Fibroblast of skin of right biceps (primary cell): ENCODE measurements at places on chromosomes 4 and X.

GRCh38 chr4:17763931-17764330 is 17.5 kb downstream of the FAM184B start:
- no peak for DNase-seq

DNA sequence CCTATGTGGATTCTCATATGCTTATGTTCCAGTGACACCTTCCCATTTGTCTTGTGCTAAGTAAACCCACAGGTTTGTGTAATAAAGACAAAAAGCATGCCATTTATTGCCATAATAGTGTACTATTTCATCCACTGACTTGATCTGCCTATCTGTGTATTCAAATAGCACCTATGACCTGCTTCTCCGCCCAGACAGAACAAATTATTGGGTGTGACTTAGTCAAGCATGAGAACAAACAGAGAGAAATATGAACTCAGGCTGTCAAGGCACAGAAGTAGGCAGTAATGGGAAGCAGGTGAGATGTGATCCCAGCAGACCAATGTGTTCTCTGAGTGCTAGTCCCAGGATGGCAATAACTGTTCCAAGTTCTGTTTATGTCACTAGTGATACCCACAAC is 25.4 kb downstream of the ELOVL6 start:
- no peak for DNase-seq

- peak; percentile 68 for DNase-seq
Observed at GRCh38 chr4:48570646-48571220, 80.7 kb downstream of the ZAR1 start.

- DNase-seq, result no peak
Observed at GRCh38 chr4:186792728-186793366, 69.2 kb upstream of the FAT1 start.

- DNase-seq, result no peak
Observed at GRCh38 chr4:100898844-100899243, 381.0 kb upstream of the EMCN start.

DNA sequence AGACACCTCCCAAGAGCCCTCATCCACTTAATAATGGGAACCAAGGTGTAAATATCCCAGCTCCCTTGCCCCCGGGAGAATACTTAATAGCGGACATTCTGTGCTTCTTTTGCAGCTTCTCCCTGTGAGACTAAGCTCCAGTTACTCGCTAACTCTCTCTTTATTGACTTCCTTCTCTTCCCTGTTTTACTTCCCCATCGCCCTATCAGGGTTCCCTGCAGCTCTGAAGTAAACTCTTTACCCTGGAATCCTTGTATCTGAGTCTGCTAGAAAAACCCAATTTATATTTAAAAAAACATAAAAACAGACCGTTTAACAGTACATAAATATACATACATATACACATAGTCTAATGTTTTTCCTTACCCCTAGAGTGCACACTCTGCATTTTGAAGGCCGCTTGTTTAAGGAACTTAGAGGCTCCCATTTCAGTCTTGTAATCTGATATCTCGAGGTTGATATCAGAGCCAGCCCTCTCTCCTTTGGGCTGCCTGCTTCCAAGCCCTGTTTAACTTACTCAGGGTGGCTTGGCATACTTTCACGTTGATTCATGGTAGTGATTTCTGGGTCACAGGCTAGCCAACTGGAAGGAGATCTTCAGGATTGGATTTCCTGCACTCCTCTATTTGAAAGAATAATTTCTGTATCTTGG is 177.4 kb upstream of the SCML1 start:
- peak; percentile 90 for DNase-seq

DNA sequence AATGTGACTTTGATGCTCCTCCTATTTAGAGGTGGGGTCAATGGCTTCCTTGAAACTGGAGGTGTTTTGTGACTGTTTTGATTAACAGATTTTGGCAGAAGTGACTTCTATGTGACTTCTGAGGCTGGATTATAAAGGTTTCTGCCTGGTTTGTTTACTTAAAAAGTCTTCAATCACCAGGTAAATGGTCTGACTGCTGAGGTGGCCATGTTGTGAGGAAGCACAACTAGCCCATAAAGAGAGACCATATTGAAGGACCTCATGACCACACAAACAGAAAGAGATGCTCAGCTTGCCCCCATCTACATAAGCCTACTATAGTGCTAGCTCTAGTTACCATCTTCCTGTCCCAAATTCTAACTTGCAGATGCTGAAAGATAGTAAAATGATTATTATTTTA is 14.3 kb upstream of the LSM6 start:
- DNase-seq, result no peak

DNA sequence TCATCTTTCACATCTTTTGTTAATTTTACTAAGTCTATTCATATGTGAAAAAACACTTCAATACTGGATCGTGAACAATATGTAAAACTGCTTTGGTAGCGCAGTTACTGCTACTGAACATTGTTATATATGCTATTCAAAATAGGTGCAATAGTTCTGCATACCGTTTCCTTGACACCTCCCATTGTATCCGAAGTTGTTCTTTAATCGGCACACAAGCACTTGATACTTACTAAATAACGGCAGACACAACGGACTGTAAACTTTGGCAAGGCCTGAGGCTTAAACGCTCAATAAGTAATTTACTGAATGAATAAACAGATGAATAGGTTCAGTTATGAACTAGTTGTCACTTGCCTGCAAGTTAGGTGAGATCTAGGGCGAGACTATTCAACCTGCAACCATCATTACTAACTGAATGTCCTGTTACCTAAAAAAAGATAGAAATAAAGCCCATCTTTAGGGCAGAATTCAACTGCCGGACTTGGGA is 620 bp downstream of the ANAPC10 start:
- DNase-seq, result no peak

DNA sequence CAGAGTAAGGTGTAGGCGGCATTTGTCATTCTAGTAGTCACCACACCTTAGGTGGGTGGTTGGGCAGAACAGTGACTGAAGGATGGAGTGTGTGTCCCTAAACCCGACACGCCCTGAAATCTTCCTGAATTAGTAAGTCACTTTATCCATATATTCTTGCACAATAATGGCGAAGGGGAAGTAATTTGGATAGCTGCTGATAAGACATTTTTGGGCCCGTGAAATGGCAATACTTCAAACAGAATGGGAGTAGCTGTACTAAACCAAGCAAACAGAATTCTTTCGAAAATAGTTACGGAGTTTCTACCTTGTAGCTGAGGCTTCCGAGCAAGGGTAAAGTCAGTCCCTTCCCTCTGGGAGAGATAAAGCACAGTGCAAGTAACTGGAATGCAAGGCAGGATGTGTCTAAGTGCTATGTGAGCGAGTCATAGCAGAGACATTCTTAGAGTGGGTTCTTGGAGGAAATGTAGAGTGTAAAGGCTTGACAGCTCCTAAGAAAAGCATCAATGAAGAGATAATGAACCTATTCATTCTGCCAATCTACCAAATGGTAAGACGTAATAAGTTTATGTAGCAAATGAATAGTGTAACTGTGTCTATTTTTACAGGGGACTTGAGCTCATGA is 72.8 kb downstream of the CLCN5 start:
- peak; percentile 82 for DNase-seq

DNA sequence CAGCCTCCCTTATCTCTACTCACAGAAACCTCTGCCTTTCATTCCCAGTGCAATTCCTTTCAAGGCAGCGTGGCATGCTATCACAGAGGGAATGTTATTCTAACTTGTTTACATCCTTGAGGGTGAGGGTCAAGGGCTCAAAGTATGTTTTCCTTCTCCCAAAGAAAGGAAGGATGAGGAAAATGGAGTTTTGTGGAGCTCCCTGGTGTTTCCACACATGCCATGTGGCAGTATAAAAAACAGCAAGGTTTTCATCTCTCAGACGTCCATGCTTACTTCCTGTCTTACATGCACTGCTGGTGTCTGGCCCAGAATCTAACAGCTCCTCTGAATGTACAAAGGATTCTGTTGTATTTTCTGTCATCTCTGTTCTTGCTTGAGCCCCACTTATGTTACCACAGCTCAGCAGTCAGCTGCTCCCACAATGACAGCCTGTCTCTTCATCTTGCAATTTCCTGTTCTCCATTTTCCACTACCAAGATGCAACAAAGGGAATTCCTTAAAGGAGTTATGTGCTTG is 128.0 kb downstream of the SNCA start:
- peak; percentile 11 for DNase-seq

GRCh38 chr4:61160478-61160877 is 39.6 kb upstream of the ADGRL3 start:
- no peak for DNase-seq

- peak; percentile 42 for DNase-seq
Observed at GRCh38 chr4:125780164-125780563, 465.4 kb downstream of the FAT4 start.

- DNase-seq, result peak; percentile 89
Observed at GRCh38 chr4:75844151-75844662, 58.0 kb downstream of the PPEF2 start.

- peak; percentile 6 for DNase-seq
Observed at GRCh38 chrX:21225643-21226042, 148.6 kb upstream of the CNKSR2 start.

- DNase-seq, result peak; percentile 48
Observed at GRCh38 chr4:125198916-125199315, 115.8 kb upstream of the FAT4 start.

DNA sequence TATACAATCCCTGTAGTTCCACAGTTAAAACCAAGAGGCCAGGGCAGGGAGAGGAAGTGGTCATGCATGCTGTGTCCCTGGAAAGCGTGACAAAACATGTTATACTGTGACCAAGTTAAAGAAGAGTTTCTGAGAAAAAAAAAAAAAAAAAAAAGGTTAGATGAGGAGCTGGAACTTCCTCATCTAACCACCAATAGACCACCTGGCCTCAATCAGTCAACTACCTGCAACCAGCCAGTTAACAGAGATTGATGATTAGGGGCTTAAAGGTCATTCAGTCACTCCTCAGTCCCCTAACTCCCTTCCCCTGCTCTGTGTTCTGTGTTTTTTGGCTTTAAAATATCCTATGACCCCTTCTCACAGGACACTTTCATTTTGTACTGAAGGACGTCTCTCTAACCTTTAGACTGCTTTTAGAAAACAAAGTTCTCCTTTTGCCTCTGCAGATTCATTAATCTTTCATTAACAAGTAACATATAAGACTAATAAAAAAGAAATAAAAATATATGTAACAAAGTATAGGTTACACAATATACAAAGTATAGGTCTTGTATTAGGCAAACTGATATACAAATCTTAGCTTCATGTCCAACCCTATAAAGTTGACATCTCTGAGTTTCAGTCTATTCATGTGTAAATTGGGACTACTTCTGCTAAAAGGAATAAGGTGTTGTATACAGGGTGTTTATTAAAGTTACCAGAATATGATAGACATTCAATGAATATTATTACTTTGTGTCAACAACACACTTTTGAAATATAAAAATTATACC is 179.1 kb upstream of the NDST4 start:
- no peak for DNase-seq

DNA sequence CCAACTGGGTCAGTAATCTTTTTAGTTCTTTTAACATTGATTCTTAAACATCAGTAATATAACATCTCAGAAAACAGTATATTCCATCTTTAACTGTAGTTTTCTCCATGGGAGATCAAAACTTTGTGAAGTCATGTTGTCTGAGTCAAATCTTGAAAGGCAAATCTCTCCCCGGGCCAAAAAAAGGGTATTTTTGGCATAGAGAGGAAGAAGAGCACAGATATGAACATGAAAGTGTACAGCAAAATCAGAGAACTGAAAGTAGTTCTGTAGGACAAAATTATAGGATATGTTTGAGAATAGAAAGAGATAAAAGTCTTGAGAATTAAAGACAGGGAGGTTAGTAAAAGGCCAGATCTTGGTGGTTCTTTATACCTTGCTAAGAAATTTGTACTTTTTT is 176.4 kb upstream of the GYPA start:
- DNase-seq, result no peak

GRCh38 chr4:109945056-109945455 is 32.4 kb downstream of the EGF start:
- no peak for DNase-seq

DNA sequence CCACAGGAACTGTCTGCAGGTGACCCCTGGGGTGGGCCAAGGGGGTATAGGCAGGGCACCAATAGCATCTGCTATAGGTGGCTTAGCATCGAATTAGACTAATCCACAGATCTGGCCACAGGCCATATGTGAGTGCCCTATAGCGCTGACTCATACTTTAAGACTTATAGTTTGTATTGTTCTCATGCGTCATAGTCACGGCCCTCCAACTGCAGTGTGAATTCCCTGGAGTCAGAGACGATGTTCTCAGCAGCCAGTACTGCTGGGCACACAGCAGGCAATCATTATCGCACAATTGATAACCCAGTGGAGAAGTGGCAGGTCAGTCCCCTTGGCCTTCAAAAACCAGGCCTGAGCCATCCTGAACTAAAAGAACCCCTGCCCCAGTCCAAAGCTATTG is 58.1 kb downstream of the ADGRG2 start:
- peak; percentile 61 for DNase-seq

GRCh38 chrX:30183554-30183953 is 31.8 kb upstream of the MAGEB2 start:
- no peak for DNase-seq

GRCh38 chr4:20181926-20182325 is 69.8 kb upstream of the SLIT2 start:
- no peak for DNase-seq

DNA sequence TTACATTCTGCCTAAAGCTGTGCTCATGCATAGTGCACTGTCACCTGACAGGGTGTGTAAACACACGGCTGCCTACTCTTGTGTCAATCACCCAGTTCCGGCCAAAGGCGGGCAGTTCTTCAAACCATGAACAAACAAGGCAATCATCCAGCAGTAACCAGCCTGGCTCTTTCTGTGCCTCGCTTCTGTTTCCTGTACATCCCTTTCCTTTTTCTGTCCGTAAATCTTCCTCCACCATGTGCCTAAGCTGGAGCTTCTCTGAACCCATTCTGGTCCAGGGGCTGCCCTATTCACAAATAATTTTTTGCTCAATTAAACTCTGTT is 60.8 kb upstream of the CBR4 start:
- no peak for DNase-seq

- DNase-seq, result no peak
Observed at GRCh38 chr4:75126058-75126457, 193.1 kb downstream of the PARM1 start.

GRCh38 chr4:10437735-10438134 is 19.5 kb downstream of the ZNF518B start:
- DNase-seq, result no peak

DNA sequence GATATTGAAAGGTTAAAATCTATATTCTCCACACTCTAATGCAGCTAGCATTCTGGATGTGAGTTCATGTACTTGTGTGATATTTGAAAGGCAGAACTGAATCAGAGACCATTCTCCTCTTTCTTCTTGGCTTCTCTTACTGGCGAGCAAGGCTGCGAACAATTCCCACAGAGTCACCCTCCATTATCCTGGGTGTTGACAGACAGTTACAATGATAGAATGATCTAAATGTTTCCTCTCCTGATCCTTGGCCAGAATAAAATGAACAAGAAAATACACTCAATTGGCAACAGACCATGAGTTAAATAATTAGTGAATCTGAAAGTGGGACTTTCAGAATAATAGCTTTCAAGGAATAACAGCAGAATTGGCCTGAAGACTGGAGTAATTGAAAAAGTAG is 342.8 kb downstream of the RAPGEF2 start:
- DNase-seq, result peak; percentile 60

DNA sequence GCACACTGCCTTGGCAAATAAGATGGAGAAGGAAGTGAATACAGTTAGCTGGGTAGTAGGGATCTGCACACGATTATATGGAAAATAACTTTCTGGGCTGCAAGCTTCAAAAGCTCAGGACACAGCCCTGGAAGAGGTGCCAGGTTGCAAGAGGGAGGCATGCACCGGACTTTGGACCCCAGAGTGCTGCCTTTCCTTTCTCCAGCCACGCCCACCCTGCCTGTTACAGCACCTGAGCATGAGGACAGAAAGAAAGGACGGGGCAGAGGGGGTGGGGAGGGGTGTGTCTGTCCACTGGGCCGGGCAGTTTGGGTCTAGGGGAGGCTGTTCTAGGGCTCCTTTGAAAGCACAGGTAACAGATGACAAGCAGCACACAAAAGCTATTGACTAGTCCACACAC is 152.8 kb downstream of the ENPP6 start:
- DNase-seq, result no peak
